ENCODE measurements at places on chromosomes 12 and 14. TPM values are rescaled to one million over a fixed set of nuclear protein-coding genes. Genes with fewer than 3 reads are reported as not detected.

DNA sequence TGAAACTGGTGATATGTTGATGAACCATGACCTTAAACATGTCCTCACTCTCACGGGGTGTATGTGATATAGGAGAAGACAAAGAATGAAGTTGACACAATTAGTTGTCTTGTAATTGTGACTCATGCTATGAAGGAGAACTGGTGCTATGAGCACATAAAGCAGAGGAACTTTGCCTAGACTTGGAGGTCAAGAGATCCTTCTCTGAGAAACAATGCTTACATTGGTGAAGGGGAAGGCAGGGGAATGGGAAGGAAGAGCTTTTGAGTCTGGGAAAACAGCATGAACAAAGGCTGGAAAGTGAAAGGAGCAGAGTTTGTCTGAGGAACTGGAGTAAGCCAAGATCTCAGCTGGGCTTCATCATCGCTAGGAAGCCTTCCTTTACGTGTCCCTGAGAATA is 83.2 kb downstream of the MYRFL start:
- no peaks in the 10 kb centered on the region for H3K36me3 ChIP-seq
- H3K4me3 ChIP-seq = no peak overlapping the region
- DNase-seq = no peak
- no peaks in the 10 kb centered on the region for H3K27me3 ChIP-seq
- no peak overlapping the region for H3K27ac ChIP-seq

- no peaks in the 10 kb centered on the region for H3K36me3 ChIP-seq
- no peaks in the 10 kb centered on the region for H3K4me1 ChIP-seq
- no peaks in the 10 kb centered on the region for H3K27me3 ChIP-seq
- DNase-seq = no peak
These were observed 77.5 kb downstream of the COX16 start for GRCh38 chr14:70281939-70282338.

DNA sequence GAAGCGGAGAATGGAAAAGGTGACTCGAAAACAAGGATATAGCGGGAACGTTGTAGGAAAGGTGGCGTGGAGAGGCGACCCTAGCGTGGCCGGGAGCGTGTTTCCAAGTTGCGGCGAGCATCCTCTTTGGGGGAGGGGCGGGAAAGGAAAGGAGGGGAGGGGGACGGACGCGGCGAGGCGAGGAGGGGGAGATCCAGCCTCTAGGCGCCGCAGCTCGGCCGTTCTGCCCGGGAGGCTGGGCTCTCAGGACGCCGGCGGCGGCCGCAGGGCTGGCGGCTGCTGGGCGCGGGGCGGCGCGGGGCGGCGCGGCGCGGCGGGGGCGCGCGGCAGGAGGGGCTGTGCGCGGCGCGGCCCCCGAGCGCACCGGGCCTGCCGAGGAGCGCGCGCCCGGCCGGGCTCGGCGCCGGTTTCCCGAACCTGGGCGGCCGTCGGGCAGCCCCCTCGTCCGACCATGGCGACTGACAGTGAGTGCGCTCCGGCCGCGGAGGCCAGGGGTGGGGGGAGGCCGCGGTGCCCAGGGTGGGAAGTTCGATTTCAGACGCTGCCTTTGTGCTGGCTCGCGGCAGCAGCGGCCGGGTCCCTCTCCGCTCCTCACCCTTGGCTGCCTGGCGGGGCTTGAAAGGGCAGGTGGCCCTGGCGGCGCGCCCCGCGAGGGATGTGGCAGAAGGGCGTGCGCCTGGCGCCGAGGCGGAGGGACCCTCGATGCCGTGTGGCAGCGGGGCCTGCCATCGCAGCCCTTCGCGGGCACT is 50.3 kb downstream of the SNAPC1 start:
- DNase-seq = peak; percentile 78
- H3K4me3 ChIP-seq = peak within 1 kb of the TSS; percentile 47
- H3K36me3 ChIP-seq = no peaks in the 10 kb centered on the region
- H3K27ac ChIP-seq = no peak within 1 kb of the TSS

GRCh38 chr12:25655702-25656101 is 102.6 kb upstream of the LMNTD1 start:
- H3K4me3 ChIP-seq = no peak overlapping the region
- no peaks in the 10 kb centered on the region for H3K36me3 ChIP-seq
- H3K4me1 ChIP-seq = peaks cover 1% of the 10 kb centered on the region
- H3K27ac ChIP-seq = no peak overlapping the region

- no peak for DNase-seq
- H3K27ac ChIP-seq = no peak overlapping the region
- no peaks in the 10 kb centered on the region for H3K36me3 ChIP-seq
These were observed 104.3 kb upstream of the TMCC3 start for GRCh38 chr12:94754653-94755052.

DNA sequence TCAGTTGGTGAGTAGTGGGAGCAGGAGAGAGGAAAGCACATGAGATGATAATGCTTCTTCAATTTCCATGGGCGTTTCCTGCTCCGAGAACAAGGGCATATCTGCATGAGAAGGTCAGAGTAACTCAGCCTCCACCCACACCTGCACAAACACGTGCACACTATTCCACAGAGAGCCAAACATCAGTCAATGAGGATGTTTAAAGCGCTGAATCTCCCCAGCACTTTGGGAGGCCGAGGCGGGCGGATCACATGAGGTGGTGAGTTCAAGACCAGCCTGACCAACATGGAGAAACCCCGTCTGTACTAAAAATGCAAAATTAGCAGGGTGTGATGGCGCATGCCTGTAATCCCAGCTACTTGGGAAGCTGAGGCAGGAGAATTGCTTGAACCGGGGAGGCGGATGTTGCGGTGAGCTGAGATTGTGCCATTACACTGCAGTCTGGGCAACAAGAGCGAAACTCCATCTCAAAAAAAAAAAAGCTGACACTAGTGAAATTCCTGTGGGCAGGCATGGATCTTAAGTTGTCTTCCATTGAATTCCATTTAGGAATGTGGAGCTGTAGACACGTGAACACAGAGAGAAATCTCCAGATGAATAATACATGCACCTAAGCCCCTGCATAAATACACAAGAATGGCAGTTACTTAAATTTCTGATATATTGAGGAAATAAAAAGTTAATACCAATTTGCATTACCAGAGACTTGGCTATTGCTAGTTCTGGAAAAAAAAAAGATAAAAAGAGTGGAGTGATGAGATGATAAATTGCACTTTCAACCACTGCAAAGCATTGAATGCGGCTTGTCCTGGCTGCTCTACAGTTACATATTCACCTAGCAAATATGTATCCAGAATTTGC is 1097.4 kb upstream of the TMEM132C start:
- H3K27me3 ChIP-seq = no peaks in the 10 kb centered on the region
- no peak for DNase-seq

DNA sequence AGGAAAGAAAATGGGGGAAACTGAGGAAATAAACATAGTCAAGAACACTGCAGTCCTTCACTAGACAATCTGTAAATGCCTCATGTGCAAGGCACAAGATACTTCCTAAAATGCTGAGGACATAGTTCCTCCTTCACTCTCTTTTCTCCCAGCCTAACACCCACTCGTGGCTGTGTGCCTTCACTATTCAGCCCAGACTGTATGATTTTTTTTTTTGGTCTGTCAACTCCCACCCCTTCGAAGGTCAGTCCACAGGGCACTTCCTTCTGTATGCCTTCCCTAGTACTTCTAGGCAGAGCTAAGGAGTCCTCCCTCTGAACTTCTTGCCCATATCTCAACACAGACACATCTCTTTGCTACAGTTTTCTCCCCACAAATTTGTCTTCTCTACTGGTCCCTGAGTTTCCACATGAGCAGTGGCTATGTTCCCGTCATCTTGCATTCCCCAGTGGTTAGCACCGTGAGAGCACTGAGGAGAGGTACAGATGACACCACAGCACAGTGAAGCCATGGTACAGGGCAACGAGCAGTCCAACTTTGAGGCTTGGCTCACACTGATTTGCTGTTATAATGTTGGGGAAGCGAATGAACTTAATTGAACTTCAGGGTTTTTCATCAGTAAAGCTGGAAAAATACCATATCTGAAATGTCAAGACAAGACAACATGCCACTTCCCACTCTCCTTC is 24.1 kb upstream of the SYCP3 start:
- no peaks in the 10 kb centered on the region for H3K36me3 ChIP-seq
- H3K4me3 ChIP-seq = no peak overlapping the region
- no peak overlapping the region for H3K27ac ChIP-seq
- DNase-seq = peak; percentile 54

DNA sequence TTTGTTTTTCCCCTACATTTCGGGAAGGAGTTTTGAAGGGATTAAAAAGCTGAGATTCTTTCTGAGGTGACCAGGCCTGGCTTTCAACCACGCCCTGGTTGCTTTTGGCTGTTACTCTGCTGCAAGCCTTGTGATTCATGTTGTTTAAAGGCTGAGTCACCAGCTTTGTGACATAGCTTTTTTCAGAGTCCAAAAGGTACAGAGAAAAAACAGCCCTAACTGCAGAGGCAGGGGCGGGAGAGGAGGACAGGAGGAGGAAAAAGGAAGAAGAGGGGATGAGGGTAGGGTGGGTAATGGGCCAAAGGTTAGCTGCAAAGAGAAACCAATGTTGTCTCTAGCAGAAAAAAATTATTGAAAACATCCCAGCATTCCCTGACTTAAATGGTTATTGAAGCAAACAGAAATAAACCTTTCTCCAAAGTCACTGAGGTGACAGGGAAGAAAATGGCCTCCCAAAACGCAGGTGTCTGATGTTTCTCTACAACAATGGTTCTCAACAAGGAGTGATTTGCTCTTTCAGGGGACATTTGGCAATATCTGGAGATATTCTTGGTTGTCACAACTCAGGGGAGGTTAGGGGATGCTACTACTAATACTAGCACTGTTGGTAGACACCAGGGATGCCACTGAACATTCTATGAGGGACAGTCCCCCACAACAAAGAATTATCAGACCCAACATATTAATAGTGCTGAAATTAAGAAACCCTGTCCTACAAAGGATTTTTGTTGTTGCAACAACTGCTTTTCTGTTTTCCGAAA is 2.1 kb upstream of the UBC start:
- H3K36me3 ChIP-seq = peaks cover 2% of the 10 kb centered on the region
- H3K27me3 ChIP-seq = no peaks in the 10 kb centered on the region
- H3K4me1 ChIP-seq = peaks cover 2% of the 10 kb centered on the region
- H3K27ac ChIP-seq = peak overlapping the region; percentile 100
- peak; percentile 81 for DNase-seq

GRCh38 chr14:78758333-78758732 is 588.2 kb downstream of the NRXN3 start:
- no peak for DNase-seq
- H3K4me3 ChIP-seq = no peak overlapping the region
- peaks cover 3% of the 10 kb centered on the region for H3K27me3 ChIP-seq
- no peaks in the 10 kb centered on the region for H3K4me1 ChIP-seq
- H3K36me3 ChIP-seq = no peaks in the 10 kb centered on the region
- H3K27ac ChIP-seq = no peak overlapping the region

DNA sequence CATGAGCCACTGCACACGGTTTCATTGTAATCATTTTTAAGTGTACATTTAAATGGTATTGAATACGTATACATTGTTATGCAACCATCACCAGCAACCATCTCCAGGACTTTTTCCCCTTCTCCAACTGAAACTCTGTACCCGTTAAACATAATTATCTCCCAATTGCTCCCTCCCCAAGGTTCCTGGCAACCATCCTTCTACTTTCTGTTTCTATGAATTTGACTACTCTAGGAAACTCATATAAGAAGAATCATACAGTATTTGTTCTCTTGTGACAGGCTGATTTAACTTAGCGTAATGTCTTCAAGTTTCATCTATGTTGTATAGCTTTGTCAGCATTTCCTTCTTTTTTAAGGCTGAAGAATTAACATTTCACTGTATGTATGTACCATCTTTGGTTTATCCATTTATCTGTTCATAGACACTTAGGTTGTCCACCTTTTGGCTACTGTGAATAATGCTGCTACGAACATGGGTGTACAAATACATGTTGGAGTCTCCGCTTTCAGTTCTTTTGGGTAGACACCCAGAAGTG is 223.1 kb downstream of the EFCAB11 start:
- no peak for DNase-seq
- H3K27ac ChIP-seq = no peak overlapping the region
- H3K4me1 ChIP-seq = no peaks in the 10 kb centered on the region
- H3K27me3 ChIP-seq = no peaks in the 10 kb centered on the region
- H3K36me3 ChIP-seq = no peaks in the 10 kb centered on the region

DNA sequence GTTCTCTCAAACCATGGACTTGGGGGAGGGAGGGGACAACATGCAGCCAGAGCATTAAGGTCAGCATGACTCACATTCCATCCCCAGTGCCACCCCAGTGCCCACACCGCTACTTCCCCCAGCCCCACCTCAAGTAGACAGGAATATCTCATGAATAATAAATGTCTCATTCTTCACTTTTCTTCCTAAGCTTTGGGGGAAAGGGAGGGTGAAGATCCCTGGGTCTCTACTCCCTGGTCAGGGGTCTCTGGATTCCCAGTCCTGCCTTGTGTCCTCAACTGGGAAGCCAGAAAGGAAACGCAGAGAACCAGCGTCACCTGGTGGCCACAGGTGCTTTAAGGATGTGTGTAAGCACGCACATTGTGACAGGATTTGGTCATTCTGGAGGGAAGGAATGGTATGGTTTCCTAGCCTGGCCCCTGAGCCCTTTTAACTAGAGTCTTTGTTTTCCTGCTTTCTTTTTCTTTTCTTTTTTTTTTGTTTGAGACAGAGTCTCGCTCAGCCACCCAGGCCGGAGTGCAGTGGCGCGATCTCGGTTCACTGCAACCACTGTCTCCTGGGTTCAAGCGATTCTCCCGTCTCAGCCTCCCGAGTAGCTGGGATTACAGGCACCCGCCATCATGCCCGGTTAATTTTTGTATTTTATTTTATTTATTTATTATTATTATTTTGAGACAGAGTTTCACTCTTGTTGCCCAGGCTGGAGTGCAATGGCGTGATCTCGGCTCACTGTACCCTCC is 3.4 kb downstream of the GPR84 start:
- no peak overlapping the region for H3K4me3 ChIP-seq
- no peaks in the 10 kb centered on the region for H3K36me3 ChIP-seq
- H3K4me1 ChIP-seq = no peaks in the 10 kb centered on the region

GRCh38 chr12:13981990-13982389 is 588 bp upstream of the GRIN2B start:
- peaks cover 3% of the 10 kb centered on the region for H3K27me3 ChIP-seq
- no peaks in the 10 kb centered on the region for H3K4me1 ChIP-seq
- H3K27ac ChIP-seq = no peak overlapping the region
- H3K4me3 ChIP-seq = no peak overlapping the region

GRCh38 chr14:87547536-87547935 is 445.4 kb downstream of the GALC start:
- no peak overlapping the region for H3K4me3 ChIP-seq
- DNase-seq = no peak
- H3K4me1 ChIP-seq = no peaks in the 10 kb centered on the region

DNA sequence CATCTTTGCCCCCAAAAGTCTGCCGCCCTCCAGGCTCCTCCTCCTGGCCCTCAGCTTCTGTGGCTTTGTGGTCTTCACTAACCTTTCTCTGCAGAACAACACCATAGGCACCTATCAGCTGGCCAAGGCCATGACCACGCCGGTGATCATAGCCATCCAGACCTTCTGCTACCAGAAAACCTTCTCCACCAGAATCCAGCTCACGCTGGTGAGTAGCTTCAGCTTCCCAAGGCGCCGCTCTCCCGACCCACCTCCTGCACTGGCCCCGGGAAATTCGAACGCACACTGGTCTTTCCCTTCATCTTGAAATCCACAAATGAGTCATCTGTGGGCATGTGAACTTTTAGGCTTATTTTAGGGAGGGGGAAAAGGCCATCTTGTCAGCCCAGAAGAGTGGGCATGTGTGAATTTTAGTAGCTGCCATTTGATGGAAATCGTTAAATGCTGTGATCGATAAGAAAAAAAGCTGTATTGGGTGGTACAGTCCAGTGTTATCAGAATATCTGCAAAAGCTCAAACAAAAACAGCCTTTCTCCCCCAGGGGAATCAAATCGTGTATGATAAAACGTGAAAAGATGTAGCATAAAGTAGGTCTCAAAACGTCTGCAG is 700 bp downstream of the SLC35E3 start:
- peak; percentile 89 for DNase-seq

Gene CLECL1
- not detected for total RNA-seq

Gene SMOC1
- 5.6 TPM for total RNA-seq

Gene ANO4
- total RNA-seq = 0.42 TPM

All from aorta (tissue), 5 donors.